ENCODE measurements at places on chromosomes 2 and 18. TPM values are rescaled to one million over a fixed set of nuclear protein-coding genes. Genes with fewer than 3 reads are reported as not detected.

DNA sequence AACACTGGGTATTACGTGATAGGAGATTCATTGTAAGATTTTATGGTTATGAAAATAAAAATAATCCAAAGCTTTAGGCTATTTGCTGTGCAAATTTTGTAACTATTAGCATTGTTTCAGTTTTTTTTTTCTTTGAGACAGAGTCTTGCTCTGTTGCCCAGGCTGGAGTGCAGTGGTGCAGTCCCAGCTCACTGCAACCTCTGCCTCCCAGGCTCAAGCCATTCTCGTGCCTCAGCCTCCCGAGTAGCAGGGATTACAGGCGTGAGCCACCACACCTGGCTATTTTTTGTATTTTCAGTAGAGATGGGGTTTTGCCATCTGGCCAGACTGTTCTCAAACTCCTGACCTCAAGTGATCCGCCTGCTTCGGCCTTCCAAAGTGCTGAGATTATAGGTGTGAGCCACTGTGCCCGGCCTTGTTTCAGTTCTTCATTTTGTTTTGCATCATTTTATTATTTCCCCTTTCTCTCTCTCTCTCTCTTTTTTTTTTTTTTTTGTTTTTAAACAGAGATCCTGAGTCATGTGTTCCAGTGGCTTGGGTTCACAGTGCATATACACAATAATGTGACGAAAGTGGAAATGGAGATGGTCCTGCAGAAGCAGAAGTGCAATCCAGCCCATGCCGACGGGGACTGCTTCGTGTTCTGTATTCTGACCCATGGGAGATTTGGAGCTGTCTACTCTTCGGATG lies 25.8 kb downstream of the CASP10 start:
- no peaks in the 10 kb centered on the region for H3K27me3 ChIP-seq
- H3K27ac ChIP-seq = no peak overlapping the region
- H3K36me3 ChIP-seq = no peaks in the 10 kb centered on the region
- no peaks in the 10 kb centered on the region for H3K4me1 ChIP-seq
- no peak overlapping the region for H3K4me3 ChIP-seq
- no peak for DNase-seq

RGPD4 gene
- 0.33 TPM for total RNA-seq

ALK gene
- 0.30 TPM for total RNA-seq

- H3K27ac ChIP-seq = no peak overlapping the region
- no peaks in the 10 kb centered on the region for H3K36me3 ChIP-seq
- H3K4me3 ChIP-seq = no peak overlapping the region
- no peaks in the 10 kb centered on the region for H3K27me3 ChIP-seq
These were observed 64.8 kb downstream of the CDCA7 start for GRCh38 chr2:173419506-173419905.

DNA sequence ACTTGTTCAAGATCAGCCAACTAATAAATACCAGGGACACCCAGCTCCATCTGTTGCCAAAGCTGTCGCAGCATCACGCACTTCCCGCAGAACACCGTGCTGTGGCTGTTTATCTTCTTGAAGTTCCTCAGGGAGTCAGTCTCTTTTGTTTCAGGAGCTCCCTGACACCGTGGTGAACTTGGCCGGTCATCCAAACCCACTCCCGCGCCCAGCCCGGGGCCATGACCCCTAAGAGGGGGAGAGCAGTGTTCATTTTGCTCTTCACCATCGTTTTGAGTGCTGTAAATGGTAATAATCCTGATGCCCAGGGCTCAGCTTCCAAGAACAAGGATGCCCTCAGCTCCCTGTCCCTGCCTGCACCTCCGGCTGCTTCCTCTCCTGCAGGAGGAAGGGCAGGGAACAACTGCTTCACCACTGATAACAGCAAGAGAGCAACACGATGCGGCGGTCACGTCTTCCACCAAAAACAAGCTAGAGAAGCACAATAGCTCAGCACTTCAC lies 131.4 kb downstream of the SEPTIN10 start:
- no peaks in the 10 kb centered on the region for H3K4me1 ChIP-seq
- no peaks in the 10 kb centered on the region for H3K27me3 ChIP-seq
- no peaks in the 10 kb centered on the region for H3K36me3 ChIP-seq

KCNE4 gene
- total RNA-seq = 21.5 TPM

DNA sequence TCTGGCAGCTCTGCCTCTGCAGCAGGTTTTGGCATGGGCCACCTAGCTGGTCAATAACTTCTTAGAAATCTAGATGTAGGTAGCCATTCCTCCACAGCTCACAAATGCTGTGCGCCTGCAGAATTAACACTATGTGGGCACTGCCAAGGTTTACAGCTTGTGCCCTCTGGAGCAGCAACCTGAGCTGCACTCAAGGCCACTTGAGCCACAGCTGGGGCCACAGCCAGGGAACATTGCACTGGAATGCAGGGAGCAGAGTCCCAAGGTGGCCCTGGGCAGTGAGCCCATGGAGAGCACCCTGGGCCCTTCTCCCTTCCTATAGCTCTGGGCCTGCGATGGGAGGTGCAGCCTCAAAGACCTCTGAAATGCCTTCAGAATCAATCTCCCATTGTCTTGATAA lies 365.3 kb downstream of the SATB2 start:
- DNase-seq = no peak
- H3K4me3 ChIP-seq = no peak overlapping the region
- no peak overlapping the region for H3K27ac ChIP-seq
- H3K27me3 ChIP-seq = no peaks in the 10 kb centered on the region
- H3K4me1 ChIP-seq = no peaks in the 10 kb centered on the region
- H3K36me3 ChIP-seq = no peaks in the 10 kb centered on the region

- no peaks in the 10 kb centered on the region for H3K36me3 ChIP-seq
- no peaks in the 10 kb centered on the region for H3K27me3 ChIP-seq
- no peak overlapping the region for H3K4me3 ChIP-seq
- H3K4me1 ChIP-seq = no peaks in the 10 kb centered on the region
These were observed 120.5 kb upstream of the POU3F3 start for GRCh38 chr2:104733226-104733943.

GRCh38 chr2:45332094-45332493 lies 279.0 kb downstream of the SRBD1 start:
- H3K27me3 ChIP-seq = no peaks in the 10 kb centered on the region
- H3K27ac ChIP-seq = no peak overlapping the region
- DNase-seq = no peak

SFXN5 gene
- total RNA-seq = 12.6 TPM

GRCh38 chr2:140376686-140377085 lies 1596.5 kb upstream of the NXPH2 start:
- no peaks in the 10 kb centered on the region for H3K27me3 ChIP-seq
- DNase-seq = no peak

DNA sequence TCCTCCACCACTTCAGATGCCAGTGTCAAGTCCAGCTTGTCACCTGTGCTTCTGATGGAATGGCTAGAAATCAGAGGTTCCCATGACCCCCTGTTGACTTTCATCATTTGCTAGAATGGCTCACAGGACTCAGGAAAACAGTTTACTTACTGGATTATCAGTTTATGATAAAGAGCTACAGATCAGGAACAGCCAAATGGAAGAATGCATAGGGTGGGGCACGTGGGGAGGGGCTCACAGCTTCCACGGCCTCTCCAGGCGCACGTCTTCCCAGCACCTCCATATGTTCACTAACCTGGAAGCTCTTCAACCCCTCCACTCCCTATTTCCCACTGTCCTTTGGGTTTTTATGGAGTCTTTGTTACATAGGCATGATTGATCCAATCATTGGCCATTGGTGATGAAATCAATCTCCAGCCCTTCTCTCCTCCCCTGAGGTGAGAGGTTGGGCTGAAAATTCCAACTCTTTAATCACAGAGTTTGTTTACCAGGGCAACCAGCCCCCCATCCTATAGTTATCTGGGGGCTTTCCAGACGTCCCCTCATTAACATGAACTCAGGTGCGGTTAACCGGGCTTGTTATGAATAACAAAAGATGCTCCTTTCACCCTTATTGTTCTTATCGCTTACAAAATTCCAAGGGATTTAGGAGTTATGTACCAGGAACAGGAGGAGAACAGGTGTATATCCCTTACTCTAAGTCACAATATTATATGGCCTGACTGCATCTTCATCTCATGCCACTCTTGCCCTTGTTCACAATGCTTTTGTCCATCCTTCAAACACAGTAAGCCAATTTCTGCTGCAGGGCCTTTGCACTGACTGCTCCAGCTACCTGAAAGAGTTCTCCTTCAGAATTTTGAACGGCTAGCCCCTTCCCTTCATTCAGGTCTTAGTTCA lies 35.2 kb downstream of the ANXA4 start:
- no peaks in the 10 kb centered on the region for H3K27me3 ChIP-seq
- H3K4me3 ChIP-seq = no peak overlapping the region
- H3K4me1 ChIP-seq = peaks cover 7% of the 10 kb centered on the region
- no peaks in the 10 kb centered on the region for H3K36me3 ChIP-seq
- no peak for DNase-seq
- no peak overlapping the region for H3K27ac ChIP-seq

DNA sequence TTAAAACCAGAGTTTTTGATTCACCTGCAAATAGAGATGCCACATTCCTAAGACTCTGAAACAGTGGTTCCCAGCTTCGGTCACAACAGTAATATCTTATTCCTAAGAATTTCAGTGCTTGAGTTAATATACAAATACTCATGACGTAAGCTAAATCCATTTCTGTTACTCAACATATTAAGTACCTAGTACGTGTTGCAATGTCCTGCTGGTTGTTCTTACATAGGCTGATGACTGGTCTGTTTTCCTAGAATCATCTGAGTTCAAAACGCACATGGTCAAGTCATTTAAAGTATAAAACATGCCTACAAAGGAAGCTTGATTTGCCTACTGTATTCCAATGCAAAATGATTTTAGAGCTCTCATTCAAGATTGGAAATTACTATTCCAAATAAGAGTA lies 7.2 kb downstream of the NCL start:
- no peak overlapping the region for H3K27ac ChIP-seq
- DNase-seq = no peak
- H3K36me3 ChIP-seq = peaks cover 15% of the 10 kb centered on the region
- H3K27me3 ChIP-seq = no peaks in the 10 kb centered on the region

GRCh38 chr2:150619607-150620330 lies 132.3 kb upstream of the RND3 start:
- no peak overlapping the region for H3K27ac ChIP-seq
- DNase-seq = no peak
- peaks cover 6% of the 10 kb centered on the region for H3K4me1 ChIP-seq
- no peaks in the 10 kb centered on the region for H3K27me3 ChIP-seq

TCF7L1 gene
- total RNA-seq = 39.5 TPM

- no peaks in the 10 kb centered on the region for H3K4me1 ChIP-seq
- peak; percentile 30 for DNase-seq
- no peaks in the 10 kb centered on the region for H3K36me3 ChIP-seq
- H3K27me3 ChIP-seq = no peaks in the 10 kb centered on the region
These were observed 87.1 kb downstream of the NDUFA10 start for GRCh38 chr2:239937866-239938640.

DNA sequence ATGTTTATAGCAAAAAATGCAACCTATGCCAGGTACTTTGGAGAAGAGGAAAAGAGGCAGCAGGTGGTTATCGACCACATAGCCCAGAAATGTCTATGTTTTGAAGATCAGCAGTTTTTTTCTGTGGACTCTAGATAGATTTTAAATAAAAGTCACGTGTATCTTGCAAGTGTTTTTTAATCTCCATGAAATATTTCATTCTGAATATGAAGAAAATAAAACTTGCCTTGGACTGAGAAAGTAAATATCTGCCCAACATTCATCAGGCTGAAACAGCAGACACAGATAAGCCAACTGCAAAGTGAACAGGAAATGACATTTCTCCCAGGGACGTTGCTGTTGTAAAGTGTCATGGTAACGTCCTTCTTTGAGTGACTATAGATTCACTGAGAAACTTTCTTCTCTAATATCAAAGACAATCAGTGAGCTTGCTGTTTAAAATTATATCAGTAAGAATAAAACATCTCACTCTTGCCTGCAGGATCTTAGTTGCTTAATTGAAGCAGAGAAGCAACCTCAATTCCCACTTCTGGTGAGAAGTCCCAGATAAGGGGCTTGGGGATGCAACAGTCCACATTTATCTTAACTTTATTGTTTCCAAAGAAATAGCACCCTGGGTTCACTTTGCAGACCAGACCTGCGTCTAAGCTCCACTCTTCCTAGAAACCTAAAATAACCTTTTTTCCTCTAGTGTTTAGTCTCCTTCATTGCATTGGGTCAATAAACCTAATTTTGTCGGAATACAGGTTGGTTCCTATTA lies 6.3 kb downstream of the MYOM1 start:
- peaks cover 6% of the 10 kb centered on the region for H3K4me1 ChIP-seq
- H3K27me3 ChIP-seq = no peaks in the 10 kb centered on the region
- H3K4me3 ChIP-seq = no peak overlapping the region
- no peak overlapping the region for H3K27ac ChIP-seq

GRCh38 chr18:68564351-68564750 lies 150.6 kb downstream of the TMX3 start:
- H3K27me3 ChIP-seq = no peaks in the 10 kb centered on the region
- H3K4me1 ChIP-seq = no peaks in the 10 kb centered on the region
- no peak overlapping the region for H3K4me3 ChIP-seq
- no peak for DNase-seq
- H3K36me3 ChIP-seq = no peaks in the 10 kb centered on the region

- no peak overlapping the region for H3K27ac ChIP-seq
- DNase-seq = no peak
- H3K4me1 ChIP-seq = no peaks in the 10 kb centered on the region
- H3K27me3 ChIP-seq = no peaks in the 10 kb centered on the region
These were observed 37.8 kb downstream of the PSTPIP2 start for GRCh38 chr18:46034230-46034629.

GRCh38 chr2:169065864-169066517 lies 3.4 kb upstream of the DHRS9 start:
- no peak overlapping the region for H3K27ac ChIP-seq
- H3K36me3 ChIP-seq = no peaks in the 10 kb centered on the region
- no peaks in the 10 kb centered on the region for H3K27me3 ChIP-seq
- no peak overlapping the region for H3K4me3 ChIP-seq

NR4A2 gene
- 10.4 TPM for total RNA-seq

NYAP2 gene
- total RNA-seq = 1.7 TPM

MALT1 gene
- total RNA-seq = 27.4 TPM

DNA sequence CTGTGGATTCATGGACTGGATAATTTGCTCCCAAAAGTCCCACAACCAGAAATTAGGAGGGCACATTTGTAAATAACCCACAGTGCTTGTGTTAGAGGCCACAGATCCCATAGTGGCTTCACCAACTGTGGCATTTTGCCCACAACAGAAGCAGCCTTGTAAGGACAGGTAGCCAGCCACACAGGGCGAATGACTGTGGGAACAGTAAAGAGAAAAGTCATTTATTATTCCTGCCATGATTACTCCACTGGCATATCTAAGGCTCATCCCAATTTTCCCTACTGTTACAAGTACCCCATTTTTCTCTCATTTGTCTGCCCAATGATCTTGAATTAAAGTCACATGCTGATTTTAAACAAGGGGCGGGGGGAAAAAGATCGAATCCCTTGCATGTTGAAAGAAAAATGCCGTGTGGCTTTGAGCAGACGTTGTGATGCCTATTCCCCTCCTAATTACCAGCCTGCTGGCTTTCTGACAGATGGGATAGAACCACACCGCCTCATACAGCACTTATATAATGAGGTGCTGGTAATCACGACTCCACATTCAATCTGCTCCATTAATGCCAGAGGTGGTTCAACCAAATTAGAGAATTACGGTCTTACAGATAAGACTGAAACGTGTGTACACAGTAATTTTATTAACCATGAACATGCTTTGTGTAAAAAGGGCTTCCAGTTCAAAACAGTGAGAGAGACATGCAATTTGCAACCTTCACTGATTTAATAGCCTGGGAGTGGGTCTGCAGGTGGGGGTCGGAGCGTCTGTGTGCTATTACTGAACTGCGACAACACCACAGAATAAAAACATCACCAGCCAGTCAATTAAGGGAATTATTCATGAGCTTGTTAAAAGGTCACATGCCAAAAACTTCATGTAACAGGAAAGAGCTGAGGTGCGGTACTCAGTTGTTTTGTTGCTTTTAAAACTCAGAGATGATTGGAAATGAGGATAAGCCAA lies 196.0 kb downstream of the TMEM163 start:
- H3K4me1 ChIP-seq = no peaks in the 10 kb centered on the region
- H3K4me3 ChIP-seq = no peak overlapping the region
- no peak for DNase-seq
- H3K27ac ChIP-seq = no peak overlapping the region
